ENCODE measurements at places on chromosomes 16 and 17.
A peak's percentile ranks its signal among the peaks of the same experiment; 100 is the strongest.

DNA sequence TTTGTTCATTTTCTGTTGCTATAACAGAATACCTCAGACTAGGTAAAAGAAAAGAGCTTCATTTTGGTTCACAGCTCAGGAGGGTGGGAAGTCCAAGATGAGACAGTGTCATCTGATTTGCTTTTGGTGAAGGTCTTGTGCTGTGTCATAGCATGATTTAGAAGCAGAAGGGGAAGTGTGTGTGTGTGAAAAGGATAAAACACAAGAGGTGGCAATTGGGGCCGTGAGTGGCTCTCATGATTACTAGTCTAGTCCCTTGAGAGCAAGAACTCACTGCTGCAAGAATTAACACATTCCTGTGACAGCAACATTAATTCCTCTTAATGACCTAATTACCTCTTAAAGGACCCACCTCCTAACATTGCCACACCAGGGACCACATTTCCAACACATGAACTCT lies 8.3 kb downstream of the SLC35G3 start:
- no peaks in the 10 kb centered on the region for H3K36me3 ChIP-seq
- H3K27ac ChIP-seq, result no peak overlapping the region
- H3K4me3 ChIP-seq, result no peak overlapping the region
- DNase-seq, result no peak
- H3K27me3 ChIP-seq, result peaks cover 33% of the 10 kb centered on the region

GRCh38 chr16:1381612-1382406 lies 30.1 kb downstream of the GNPTG start:
- no peak overlapping the region for H3K27ac ChIP-seq
- H3K4me3 ChIP-seq, result no peak overlapping the region
- H3K36me3 ChIP-seq, result no peaks in the 10 kb centered on the region
- H3K4me1 ChIP-seq, result peaks cover 19% of the 10 kb centered on the region
- peaks cover 2% of the 10 kb centered on the region for H3K27me3 ChIP-seq

GRCh38 chr16:10828851-10829366 lies 10.3 kb upstream of the TVP23A start:
- no peaks in the 10 kb centered on the region for H3K4me1 ChIP-seq
- peaks cover 6% of the 10 kb centered on the region for H3K27me3 ChIP-seq
- no peaks in the 10 kb centered on the region for H3K36me3 ChIP-seq
- DNase-seq, result no peak
- no peak overlapping the region for H3K4me3 ChIP-seq

- peak overlapping the region; percentile 84 for H3K27ac ChIP-seq
- H3K27me3 ChIP-seq, result no peaks in the 10 kb centered on the region
- H3K4me1 ChIP-seq, result peaks cover 22% of the 10 kb centered on the region
- DNase-seq, result no peak
- no peak overlapping the region for H3K4me3 ChIP-seq
Observed at GRCh38 chr17:17514993-17515933, 19.1 kb upstream of the RASD1 start.

DNA sequence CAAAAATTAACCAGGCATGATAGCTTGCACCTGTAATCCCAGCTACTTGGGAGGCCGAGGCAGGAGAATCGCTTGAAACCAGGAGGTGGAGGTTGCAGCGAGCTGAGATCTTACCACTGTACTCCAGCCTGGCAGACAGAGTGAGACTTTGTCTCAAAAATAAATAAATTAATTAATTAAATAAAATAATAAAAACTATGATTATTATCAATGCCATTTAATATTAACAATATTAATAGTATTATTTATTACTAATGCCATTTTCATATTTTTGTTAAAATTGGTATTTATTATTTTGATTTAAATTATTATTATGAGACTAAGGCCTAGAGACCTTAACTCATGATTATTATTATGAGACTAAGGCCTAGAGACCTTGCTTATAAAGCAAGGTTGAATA lies 121.2 kb downstream of the CDH11 start:
- H3K27ac ChIP-seq, result no peak overlapping the region
- H3K4me1 ChIP-seq, result no peaks in the 10 kb centered on the region
- no peak for DNase-seq
- H3K4me3 ChIP-seq, result no peak overlapping the region

DNA sequence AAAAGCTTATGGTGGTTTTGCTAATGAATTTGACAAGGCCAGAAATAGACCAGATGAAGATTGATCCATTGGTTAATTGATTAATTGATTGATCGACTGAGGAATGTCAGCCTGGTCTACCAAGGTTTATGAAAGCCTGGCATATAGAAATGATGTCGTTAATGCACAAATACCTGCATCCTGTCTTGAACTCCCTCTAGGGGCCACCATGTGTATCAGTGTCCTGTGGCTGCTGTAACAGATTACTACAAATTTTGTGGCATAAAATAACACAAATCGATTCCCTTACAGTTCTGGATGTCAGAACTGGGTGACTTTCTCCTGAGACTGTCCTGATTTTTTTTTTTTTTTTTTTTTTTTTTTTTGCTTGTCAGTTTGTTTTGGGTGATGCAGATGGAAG lies 553.2 kb downstream of the MAF start:
- no peaks in the 10 kb centered on the region for H3K27me3 ChIP-seq
- no peak overlapping the region for H3K27ac ChIP-seq
- DNase-seq, result no peak
- no peaks in the 10 kb centered on the region for H3K36me3 ChIP-seq
- H3K4me3 ChIP-seq, result no peak overlapping the region

DNA sequence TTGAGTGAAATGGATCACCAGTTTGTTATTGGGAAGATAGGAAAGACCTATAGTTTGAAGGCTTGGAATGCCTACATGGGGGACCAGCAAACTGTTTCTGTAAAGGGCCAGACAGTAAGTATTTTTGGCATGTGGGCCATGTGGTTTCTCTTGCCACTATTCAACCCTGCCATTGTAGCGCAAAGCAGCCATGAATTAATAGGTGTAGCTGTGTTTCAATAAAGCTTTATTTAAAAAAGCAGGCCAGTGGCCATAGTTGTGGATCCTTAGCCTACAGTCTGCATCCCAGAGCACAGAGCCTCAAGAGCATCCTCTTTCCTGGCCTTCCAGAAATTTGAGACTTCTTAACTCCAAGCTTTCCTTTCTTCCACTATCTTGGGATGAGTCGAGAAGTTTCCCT lies 29.3 kb downstream of the ABAT start:
- no peak overlapping the region for H3K27ac ChIP-seq
- H3K36me3 ChIP-seq, result peaks cover 3% of the 10 kb centered on the region
- no peaks in the 10 kb centered on the region for H3K27me3 ChIP-seq
- no peaks in the 10 kb centered on the region for H3K4me1 ChIP-seq

- H3K36me3 ChIP-seq, result no peaks in the 10 kb centered on the region
- H3K4me3 ChIP-seq, result no peak overlapping the region
- no peaks in the 10 kb centered on the region for H3K4me1 ChIP-seq
- DNase-seq, result no peak
- no peak overlapping the region for H3K27ac ChIP-seq
- no peaks in the 10 kb centered on the region for H3K27me3 ChIP-seq
Observed at GRCh38 chr17:53168413-53168812, 654.3 kb upstream of the KIF2B start.
